Caudate nucleus (tissue), 63 donors: ENCODE measurements at places on chromosomes 16 and 17.

DNA sequence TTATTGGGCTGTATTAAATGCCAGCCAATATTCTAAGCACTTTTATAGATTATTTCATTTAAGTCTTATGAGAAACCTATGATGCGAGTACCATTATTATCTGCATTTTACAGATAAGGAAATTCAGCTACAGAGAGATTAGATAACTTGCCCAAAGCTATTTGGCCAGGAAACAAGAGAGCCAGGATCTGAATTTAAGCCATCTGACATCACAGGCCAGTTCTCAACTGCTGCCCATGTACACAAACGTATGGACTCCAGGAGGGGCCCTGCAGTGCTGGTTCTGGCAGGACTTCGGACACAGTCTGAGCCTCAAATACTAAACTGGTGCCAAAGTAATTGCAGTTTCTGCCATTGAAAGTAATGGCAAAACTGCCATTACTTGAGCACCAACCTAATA is 40.2 kb downstream of the CPPED1 start:
- no peak for DNase-seq

- DNase-seq = no peak
Measured at GRCh38 chr17:9138161-9138717, 116.9 kb downstream of the NTN1 start.

- no peak for DNase-seq
Measured at GRCh38 chr16:75494661-75495075, 573 bp downstream of the CHST6 start.

GRCh38 chr16:68752602-68753001 is 15.5 kb downstream of the CDH1 start:
- DNase-seq = no peak

DNA sequence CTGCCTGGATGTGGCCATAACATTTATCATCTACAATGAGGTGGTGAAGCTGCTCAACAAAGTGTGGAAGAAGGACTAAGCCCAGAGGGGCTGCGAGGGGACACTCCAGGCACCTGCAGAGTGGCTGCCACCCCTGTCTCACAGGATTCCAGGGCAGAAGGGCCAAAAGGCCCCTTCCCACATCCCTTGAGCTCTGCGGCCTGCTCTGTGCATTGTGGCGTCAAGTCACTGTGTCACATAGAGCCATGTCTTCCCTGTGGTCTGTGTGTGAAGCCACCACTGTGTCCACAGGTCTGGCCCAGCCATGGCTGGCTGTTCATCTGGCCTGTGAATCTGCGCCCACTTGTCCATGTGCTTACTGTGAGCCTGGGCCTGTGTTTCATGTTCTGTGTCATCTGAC is 1714.6 kb downstream of the TP53TG3F start:
- no peak for DNase-seq

DNA sequence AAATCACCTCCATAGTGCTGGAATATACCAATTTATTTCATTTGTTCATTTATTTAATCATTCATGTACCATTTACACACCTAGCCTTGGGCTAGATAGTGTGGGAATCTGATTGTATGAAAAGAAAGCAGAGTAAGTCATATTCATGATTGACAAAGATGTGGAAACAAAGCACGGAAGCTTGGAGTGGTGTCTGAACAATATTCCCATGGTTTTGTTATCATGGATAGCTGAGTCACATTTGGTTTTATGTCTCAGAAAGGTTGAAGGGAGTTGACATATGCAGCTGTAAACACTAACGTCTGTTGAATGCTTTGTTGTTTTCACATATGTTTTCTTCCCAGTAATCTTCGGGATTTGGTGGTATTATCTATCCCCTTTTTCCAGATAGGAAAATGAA is 76.6 kb downstream of the MAP2K4 start:
- DNase-seq = no peak

- no peak for DNase-seq
Measured at GRCh38 chr16:47725188-47725695, 264.1 kb downstream of the PHKB start.

GRCh38 chr16:85491058-85491771 is 121.9 kb upstream of the GSE1 start:
- DNase-seq = no peak

DNA sequence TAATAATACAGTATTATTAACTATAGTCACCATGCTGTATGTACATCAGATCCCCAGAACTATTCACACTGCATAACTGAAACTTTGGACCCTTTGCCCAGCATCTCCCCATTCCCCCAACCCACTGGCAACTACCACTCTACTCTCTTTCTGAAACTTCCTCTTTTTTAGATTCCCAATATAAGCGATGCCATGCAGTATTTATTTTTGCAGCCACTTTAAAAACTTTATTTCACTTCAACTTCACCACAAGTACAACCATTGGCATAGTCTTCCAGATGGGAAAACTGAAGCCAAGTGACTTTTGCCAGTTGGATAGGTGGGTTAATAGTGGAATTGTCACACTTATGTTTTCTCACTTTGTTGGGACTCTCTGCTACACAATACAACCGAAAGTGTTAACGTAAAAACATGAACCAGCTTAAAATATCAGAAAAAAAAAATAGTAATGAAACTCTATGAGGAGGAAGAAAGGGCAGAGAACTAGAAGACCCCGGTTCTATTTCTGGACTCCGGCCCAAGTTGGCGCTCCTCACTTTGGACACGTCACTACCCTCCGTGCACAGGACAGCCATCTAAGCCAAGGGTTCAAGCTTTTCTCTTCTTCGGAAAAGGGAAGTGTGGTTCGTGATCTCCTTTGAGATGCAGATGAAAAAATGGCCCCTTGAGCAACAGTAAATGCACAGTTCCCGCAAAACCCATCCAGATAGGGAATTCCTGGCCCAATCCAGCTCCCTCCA is 743 bp downstream of the SHCBP1 start:
- no peak for DNase-seq

DNA sequence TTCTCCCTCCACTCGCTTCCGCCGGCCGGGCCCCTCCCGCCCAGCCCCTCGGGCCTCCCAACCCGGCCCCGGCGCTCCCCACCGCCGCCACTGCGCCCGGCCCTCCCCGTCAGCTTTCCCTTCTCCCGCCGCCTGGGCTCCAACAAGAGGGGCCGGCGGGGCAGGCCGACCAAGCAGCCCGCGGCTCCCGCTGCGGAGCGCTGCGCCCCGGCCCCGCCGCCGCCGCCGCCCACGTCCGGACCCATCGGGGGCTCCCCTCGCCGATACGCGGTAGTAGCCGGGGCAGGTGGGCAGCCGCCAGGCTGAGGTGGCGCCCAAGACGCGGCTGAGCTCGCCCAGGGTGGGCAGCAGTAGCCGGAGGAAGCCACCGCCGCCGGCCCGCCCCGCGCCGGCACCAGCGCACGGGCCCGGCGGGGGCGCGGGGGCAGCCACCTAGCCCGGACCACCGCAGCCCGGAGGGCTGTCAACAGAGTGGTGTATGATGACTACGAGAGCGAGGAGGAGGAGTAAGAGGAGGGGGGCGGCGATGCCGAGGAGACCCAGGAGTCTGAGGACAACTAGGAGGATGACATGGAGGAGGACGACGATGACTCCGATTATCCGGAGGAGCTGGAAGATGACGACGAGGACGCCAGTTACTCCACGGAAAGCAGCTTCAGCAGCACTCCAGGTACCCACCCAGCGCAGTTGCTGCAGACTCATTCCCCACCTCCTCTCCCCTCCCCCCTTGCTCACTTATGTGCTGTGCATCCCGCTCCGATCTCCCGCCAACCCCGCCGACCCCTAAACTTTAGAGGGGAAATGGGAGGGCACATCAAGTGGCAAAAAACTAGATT is 498 bp downstream of the LRRC37B start:
- DNase-seq = no peak

GRCh38 chr17:6643451-6644125 is 2.7 kb downstream of the TXNDC17 start:
- no peak for DNase-seq

- no peak for DNase-seq
Measured at GRCh38 chr17:64277831-64278562, 14.9 kb upstream of the TEX2 start.

- no peak for DNase-seq
Measured at GRCh38 chr17:12983991-12984884, 33.6 kb downstream of the ELAC2 start.
